AG09319 (cell line): ENCODE measurements at places on chromosomes 2 and 18.
A peak's percentile ranks its signal among the peaks of the same experiment; 100 is the strongest.

DNA sequence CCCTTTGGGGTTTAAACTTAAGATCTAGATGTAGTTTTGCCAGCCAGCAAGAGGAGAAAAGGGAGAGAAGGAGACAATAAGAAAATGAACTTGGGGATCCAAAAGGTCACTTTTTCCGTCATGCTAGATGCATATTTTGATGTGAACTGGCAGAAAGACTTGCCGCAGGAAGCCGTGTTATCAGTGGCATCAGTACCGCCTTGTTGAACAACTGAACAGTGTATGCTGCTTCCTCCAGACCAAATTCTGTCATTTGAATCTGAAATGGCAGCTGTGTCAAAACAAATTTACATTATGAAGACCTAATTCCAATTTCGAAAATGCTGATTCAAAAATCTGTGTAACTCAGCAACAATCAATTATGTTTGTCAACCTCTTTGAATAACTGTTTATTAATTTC is 42.1 kb downstream of the TMEM200C start:
- no peak for DNase-seq

GRCh38 chr2:60808330-60808801 is 52.3 kb downstream of the PAPOLG start:
- no peak for DNase-seq

GRCh38 chr18:63301434-63301833 is 18.1 kb downstream of the BCL2 start:
- no peak for DNase-seq

DNA sequence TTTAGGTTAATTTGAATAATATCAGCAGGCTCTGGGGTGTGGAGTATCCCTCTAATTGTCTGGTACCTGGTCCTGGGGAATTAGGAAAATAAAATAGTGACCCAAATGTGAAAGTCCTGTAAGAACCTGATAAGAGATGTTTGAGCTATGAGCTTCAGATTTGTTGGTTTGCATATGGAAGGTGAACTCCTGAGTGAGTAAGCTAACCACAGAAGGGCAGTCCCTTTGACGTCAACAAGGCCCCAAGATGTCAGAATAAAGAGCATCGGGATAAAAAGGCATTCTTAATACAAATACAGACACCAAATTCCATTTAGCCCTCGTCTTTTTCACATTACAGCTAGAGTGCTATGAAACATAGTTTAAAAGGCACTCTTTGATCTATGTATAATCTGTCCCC is 1366.3 kb upstream of the TMEFF2 start:
- DNase-seq, result no peak

DNA sequence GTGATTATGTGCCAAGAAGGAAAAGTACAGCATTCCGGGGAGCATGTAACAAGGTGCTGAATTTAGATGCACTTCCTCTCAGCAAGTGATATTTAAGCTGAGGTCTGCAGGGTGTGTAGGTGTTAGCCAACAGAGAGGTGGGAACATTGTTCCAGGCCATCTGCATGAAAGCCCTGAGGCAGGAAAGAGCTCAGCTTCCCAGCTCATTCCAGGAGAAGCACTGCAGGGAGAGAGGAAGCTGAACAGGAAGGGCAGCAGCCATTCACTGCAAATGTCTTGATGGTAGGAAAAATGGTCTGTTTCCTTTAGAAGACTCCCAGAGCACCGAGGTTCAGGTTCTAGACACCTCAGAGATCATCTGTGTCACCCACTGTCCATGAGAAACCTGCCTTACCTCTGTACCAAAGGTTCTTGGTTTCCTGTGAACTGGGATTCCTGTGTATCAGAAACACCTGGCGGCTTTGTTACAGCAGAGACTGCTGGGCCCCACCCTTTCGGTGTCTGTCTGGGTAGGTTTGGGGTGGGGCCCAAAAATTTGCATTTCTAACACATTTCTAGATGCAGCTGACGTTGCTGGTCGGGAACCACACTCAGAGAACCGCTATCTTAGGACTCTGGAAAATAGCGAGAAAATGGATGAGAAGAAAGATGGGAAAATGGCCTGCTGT is 84.0 kb downstream of the RTN4 start:
- no peak for DNase-seq

- DNase-seq, result no peak
Measured at GRCh38 chr2:26011990-26012856, 21.7 kb upstream of the RAB10 start.

- peak; percentile 8 for DNase-seq
Measured at GRCh38 chr2:218832520-218832919, 917 bp upstream of the PRKAG3 start.

DNA sequence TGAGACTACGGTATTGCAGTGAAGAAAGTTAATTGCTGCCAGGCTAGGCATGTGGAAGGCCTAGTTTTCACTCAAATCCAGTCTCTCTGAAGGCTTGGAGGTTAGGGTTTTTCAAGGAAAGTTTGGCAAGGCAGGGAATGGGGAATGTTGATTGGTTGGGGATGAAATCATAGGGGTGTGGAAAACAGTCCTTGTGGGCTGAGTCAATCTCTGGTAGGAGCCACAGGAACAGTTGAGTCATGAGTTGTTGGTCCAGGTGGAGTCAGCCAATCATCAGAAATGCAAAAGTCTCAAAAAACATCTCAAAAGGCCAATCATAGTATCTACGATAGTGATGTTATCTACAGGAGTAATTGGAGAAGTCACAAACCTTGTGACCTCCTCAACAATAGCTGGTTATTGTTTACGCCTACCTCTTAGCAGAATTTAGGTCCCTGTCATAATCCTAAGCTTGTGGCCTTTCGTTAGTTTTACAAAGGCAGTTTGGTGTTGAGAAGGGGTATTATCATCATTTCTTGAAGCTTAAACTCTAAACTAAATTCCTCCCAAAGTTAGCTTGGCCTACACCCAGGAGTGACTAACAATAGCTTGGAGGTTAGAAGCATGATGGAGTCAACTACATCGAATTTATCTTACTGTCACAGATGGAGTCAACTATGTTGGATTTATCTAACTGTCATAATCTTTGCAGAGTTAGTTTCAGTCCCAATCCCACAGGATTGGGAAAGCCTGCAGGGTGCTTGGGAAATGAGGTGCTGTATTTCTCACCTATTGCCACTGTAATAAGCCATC is 33.7 kb upstream of the APCDD1 start:
- DNase-seq, result no peak

- DNase-seq, result no peak
Measured at GRCh38 chr2:165891345-165891744, 62.2 kb downstream of the TTC21B start.

DNA sequence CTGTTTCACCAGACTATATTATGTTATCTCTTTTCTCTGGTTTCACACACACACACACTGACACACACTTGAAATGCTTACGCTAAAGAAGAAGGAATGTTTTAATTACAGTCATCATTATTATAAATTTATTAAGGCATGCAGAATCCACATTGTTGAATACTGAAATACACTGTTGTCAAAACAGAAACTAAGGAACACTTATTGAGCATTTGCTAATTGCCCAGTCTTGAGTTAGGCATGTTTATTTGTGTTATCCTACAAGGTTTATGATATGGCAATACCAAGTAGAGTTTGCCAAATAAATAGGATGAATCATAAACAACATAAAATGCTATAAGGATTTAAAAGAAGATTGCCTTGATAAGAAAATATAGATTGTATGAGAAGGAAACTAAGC is 917.0 kb upstream of the PIK3C3 start:
- DNase-seq, result no peak

- DNase-seq, result no peak
Measured at GRCh38 chr2:105236060-105236424, 5.5 kb upstream of the GPR45 start.

GRCh38 chr2:162318328-162319180 is at the start of gene IFIH1:
IFIH1 (minus strand) TSS chr2:162318684; CDS start chr2:162318307, 377 bp downstream.
- peak; percentile 65 for DNase-seq

GRCh38 chr18:58015065-58015780 is 28.8 kb upstream of the NEDD4L start:
- DNase-seq, result no peak

GRCh38 chr18:51614967-51615571 is 417.6 kb upstream of the MEX3C start:
- no peak for DNase-seq

DNA sequence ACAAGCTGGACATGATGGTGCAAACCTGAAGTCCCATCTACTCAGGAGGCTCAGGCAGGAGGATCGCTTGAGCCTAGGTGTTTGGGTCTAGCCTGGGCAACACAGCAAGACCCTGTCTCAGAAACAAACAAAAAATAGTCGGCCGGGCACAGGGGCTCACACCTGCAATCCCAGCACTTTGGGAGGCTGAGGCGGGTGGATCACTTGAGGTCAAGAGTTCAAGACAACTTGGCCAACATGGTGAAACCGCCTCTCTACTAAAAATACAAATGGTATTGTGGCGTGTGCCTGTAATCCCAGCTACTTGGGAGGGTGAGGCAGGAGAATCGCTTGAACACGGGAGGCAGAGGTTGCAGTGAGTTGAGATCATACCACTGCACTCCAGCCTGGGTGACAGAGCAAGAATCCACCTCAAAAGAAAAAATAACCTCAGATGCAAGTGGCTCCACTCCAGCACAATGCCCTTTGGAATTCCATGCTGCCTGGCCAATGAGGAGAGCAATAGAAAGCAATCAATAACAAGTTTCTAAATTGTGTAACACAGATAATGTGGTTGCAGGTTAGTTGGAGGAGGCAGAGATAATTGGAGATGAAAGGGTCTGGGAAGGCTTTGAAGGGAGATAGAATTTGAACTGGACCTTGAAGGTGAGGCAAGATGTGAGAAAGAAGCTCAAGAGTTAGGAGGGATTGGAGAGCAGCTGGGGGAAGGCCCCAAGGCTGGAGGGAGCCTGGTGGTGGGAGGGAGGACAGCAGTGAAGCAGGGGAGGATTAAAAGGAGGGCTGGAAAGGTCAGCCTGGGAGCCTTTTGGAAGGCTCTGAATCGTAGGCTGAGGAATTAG is 6.0 kb downstream of the TTC31 start:
- DNase-seq, result no peak

DNA sequence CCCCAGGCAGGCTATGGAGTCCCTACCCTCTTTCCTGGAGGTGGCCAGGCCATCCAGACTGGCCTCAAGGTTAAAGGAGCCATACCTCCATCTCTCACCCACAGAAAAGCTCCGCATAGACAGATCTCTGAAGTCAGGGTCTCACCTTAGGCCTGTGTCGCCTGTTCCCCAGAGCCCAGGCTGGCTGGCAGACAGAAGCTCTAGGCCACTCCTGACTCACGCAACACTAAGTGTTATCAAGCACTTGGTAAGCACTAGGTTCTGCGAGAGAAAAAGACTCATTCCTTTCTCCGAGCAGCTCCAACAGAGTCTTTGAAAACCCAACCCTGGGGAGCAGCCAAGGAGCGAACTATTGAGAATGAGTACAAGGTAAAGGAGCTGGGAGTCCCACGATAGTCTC is 6.1 kb downstream of the SMAD7 start:
- no peak for DNase-seq

- DNase-seq, result no peak
Measured at GRCh38 chr18:55442561-55442960, 145.4 kb downstream of the TCF4 start.

DNA sequence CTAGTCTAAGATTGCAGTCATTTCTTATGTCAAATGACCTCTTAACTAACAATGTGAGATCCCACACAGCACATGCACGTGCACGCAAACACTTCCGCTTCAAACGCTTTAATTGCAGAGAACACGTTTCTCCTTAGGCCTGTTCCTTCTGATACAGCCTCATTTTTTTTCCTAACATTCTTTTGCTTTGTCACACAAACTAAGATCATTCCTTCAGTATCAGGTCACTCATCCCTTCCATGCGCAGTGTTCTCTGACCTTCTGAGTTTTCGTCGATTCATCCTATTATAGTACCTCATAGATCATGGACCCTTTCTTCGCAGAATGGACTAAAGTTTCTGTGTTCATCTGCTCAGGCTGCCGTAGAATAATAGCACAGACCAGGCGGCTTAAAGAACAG is 327.1 kb upstream of the CDH19 start:
- DNase-seq, result no peak

DNA sequence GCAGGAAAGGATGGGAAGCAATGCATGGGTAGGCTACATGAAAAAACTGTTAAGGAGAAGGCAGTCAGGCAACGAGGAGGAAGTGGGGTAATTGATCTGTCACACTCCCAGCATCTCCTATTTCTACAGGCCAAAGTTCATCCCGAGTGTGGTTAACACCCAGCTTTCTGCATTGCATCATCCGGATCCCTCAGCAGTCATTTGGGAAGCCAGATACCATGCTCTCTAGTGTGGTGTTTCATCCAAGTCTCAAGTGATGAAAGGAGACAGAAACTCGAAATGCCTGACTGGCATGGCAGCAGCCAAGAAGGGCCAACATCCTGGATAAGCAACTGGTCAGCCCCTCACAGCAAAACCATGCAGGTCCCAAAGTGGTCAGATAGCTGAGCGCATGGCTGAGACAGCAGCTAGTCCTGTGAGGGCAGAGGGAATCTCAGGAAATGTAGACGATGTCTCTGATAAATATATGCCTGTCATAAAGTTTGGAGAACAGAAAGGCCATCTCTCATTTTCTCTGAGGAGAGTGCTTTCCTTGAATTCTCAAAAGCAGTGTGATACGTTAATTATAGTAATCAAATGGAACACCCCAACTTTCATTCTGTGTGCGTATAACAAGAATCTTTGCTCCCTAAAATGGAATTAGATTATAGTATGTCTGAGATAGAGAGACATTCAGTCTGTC is 24.8 kb upstream of the HNRNPA3 start:
- DNase-seq, result peak; percentile 35

- DNase-seq, result no peak
Measured at GRCh38 chr2:80638783-80639182, 334.2 kb upstream of the LRRTM1 start.

- DNase-seq, result no peak
Measured at GRCh38 chr18:7259475-7259874, 28.6 kb downstream of the LRRC30 start.

- DNase-seq, result no peak
Measured at GRCh38 chr18:76980663-76981395, 151.8 kb downstream of the MBP start.

GRCh38 chr2:238449909-238450417 is 23.2 kb downstream of the ASB1 start:
- no peak for DNase-seq

DNA sequence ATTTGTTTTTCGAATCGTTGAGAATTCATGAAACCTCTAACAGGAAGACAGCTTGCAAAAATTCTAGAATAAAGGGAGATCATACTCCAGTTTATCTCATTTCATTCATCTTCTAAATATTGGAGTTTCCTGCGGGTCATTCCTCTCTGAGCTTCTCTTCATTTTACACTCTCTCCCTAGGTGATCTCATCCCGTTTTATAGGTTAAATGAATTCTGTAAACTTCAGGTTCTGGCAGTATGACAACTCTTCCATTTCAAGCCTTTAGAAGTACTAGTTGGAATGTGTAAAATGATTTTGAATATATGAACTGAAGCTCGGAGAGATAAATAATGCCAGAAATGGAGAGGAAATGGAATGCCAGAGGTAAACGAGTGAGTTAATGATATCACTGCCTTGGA is 312.4 kb downstream of the METTL4 start:
- DNase-seq, result no peak

DNA sequence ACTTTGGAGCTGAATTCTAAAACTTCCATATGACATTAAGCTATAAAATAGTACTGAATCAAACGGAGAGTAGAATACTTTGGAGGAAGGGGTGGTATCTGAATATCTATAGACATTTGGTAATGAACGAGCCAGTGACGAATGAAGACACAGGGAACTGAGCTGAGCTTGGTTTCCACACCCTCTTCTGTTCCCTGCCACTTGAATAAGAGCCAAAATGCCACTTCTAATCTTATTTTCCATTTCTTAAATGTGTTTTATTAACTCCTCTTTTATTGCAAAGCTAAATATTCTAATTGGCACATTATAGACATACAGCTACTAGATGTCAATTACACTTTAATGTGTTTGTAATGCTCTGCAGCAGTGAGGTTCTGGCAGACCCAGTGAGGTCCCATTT is 76.1 kb downstream of the AFF3 start:
- DNase-seq, result no peak
